ENCODE measurements at places on chromosomes 6 and 20. TPM values are rescaled to one million over a fixed set of nuclear protein-coding genes. Genes with fewer than 3 reads are reported as not detected.

DST gene
- 211 TPM for total RNA-seq

LY6G6D gene
- not detected for total RNA-seq

SIRPD gene
- total RNA-seq: not detected

RUNX2 gene
- total RNA-seq: 1.7 TPM

GNAS-AS1 gene
- 0.58 TPM for total RNA-seq

COL9A3 gene
- 0.19 TPM for total RNA-seq

Measured in regular cardiac myocyte (primary cell).